Lung (tissue), 17 donors: ENCODE measurements at places on chromosomes 7 and 10.
A peak's percentile ranks its signal among the peaks of the same experiment; 100 is the strongest.

GRCh38 chr10:35126062-35126529 is 550 bp upstream of the CREM start:
- no peaks in the 10 kb centered on the region for H3K4me1 ChIP-seq
- peak overlapping the region; percentile 7 for H3K4me3 ChIP-seq
- no peak for DNase-seq
- peak overlapping the region; percentile 73 for H3K27ac ChIP-seq

DNA sequence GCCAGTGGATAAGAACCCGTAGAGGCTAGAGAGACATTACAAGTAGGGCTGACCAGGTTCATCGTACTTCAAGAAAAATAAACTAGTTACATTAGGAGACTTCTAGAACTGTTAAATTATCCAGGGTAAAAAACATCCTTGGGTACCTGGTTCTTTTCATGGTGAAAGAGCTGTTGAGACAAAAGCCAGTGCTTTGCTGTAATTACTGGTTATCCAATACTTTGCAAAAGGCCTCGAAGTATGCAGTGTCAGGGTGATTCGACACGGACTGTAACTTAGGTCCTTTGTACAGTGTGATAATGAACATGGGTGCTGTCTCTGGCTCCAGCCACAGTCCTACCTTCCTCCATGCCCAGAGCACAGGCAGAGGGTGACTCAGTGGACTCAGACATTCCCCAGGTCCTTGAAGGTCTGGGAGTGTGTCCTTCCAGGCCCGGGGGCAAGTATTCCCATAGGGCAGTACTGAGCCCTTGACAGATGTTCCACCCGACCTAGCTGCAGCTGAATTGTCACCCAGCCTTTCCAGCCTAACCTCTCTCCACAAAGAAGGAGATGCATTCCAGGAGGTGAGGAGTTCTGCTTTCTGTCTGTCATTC is 123.6 kb upstream of the TMEM72 start:
- H3K4me1 ChIP-seq: no peaks in the 10 kb centered on the region
- H3K27ac ChIP-seq: no peak overlapping the region
- H3K36me3 ChIP-seq: no peaks in the 10 kb centered on the region
- H3K27me3 ChIP-seq: no peaks in the 10 kb centered on the region
- H3K4me3 ChIP-seq: no peak overlapping the region

DNA sequence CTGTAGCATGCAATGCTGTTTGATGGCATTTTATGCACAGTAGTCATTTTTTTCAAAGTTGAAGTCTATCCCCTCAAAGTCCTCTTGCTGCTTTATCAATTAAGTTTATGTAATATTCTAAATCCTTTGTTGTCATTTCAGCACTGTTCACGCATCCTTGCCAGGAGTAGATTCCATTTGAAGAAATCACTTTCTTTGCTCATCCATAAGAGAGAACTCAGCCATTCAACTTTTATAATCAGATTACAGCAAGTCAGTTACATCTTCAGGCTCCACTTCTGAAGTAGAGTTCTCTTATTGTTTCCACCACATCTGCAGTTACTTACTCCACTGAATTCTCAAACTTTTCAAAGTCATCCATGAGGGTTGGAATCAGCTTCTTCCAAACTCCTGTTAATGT is 32.3 kb downstream of the SDHAF3 start:
- no peaks in the 10 kb centered on the region for H3K4me1 ChIP-seq
- no peak overlapping the region for H3K27ac ChIP-seq
- no peak for DNase-seq
- H3K4me3 ChIP-seq: no peak overlapping the region

DNA sequence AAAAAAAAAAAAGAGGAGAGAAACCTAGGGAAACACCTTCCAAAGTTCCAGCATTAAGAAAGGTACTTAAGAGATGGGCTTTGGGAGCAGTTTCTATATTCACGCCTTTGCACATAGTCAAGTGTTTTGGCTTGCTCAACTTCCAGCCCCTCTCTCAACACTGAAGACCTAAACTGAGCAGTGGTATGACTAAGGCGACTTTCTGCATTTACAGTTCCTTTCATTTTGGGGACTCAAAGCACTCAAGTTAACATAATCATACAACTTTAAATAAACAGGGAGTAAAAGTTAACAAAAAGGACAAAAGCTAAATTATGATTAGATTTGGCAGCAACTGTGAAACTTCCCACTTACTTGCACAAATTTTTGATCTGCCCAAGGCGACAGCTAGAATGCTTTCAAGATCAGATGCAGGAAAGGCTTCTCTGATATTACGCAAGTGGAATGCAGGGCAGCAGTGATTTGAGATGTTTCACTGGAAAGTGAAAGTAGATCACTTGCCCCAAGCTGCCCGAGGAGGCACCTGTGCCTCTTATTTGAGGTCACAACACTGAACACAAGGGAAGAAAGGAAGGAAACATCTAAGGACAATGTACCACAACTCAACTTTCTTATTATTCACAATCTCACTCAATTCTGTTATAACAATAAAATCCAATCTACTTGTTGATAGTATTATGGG is 199.5 kb downstream of the SKAP2 start:
- no peaks in the 10 kb centered on the region for H3K27me3 ChIP-seq
- H3K36me3 ChIP-seq: no peaks in the 10 kb centered on the region
- H3K4me3 ChIP-seq: no peak overlapping the region
- no peaks in the 10 kb centered on the region for H3K4me1 ChIP-seq

GRCh38 chr10:69051710-69052487 is 36.0 kb upstream of the SRGN start:
- H3K4me3 ChIP-seq: no peak overlapping the region
- DNase-seq: no peak
- H3K27me3 ChIP-seq: no peaks in the 10 kb centered on the region
- no peaks in the 10 kb centered on the region for H3K36me3 ChIP-seq
- H3K27ac ChIP-seq: peak overlapping the region; percentile 44

GRCh38 chr7:80542398-80542797 is 30.5 kb upstream of the GNAT3 start:
- no peak overlapping the region for H3K4me3 ChIP-seq
- DNase-seq: peak; percentile 28
- no peaks in the 10 kb centered on the region for H3K4me1 ChIP-seq
- no peaks in the 10 kb centered on the region for H3K36me3 ChIP-seq

- no peaks in the 10 kb centered on the region for H3K27me3 ChIP-seq
- H3K4me3 ChIP-seq: no peak overlapping the region
- no peak overlapping the region for H3K27ac ChIP-seq
- H3K4me1 ChIP-seq: no peaks in the 10 kb centered on the region
These were observed 699.4 kb upstream of the FZD8 start for GRCh38 chr10:36341471-36341870.

GRCh38 chr7:94307399-94308048 is 87.2 kb upstream of the COL1A2 start:
- H3K27ac ChIP-seq: no peak overlapping the region
- H3K4me3 ChIP-seq: no peak overlapping the region
- DNase-seq: no peak
- no peaks in the 10 kb centered on the region for H3K27me3 ChIP-seq

GRCh38 chr7:137994216-137994615 is 7.7 kb downstream of the CREB3L2 start:
- no peaks in the 10 kb centered on the region for H3K36me3 ChIP-seq
- DNase-seq: no peak
- peak overlapping the region; percentile 2 for H3K27ac ChIP-seq
- H3K4me1 ChIP-seq: peaks cover 45% of the 10 kb centered on the region
- no peaks in the 10 kb centered on the region for H3K27me3 ChIP-seq
- no peak overlapping the region for H3K4me3 ChIP-seq

DNA sequence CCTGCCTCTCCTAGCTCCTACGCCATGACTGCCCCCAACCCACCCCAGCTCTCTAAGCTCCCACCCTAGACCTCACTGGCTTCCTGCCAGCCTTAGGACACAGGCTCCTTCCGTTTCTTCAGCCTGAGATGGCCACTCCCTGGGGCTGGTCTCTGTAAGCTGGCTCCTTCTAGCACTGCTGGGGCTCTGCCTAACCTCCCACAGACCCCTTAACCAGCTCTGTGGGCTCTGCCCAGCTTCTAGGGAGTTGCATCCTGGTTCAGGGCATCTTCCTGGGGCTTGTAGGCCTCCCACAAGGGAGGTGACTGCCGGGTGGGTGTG is 478.6 kb upstream of the KLF6 start:
- no peaks in the 10 kb centered on the region for H3K4me1 ChIP-seq
- DNase-seq: peak; percentile 54
- H3K36me3 ChIP-seq: no peaks in the 10 kb centered on the region

GRCh38 chr10:22625516-22626290 is 88.7 kb downstream of the PIP4K2A start:
- no peaks in the 10 kb centered on the region for H3K36me3 ChIP-seq
- H3K27ac ChIP-seq: no peak overlapping the region
- peaks cover 41% of the 10 kb centered on the region for H3K4me1 ChIP-seq

DNA sequence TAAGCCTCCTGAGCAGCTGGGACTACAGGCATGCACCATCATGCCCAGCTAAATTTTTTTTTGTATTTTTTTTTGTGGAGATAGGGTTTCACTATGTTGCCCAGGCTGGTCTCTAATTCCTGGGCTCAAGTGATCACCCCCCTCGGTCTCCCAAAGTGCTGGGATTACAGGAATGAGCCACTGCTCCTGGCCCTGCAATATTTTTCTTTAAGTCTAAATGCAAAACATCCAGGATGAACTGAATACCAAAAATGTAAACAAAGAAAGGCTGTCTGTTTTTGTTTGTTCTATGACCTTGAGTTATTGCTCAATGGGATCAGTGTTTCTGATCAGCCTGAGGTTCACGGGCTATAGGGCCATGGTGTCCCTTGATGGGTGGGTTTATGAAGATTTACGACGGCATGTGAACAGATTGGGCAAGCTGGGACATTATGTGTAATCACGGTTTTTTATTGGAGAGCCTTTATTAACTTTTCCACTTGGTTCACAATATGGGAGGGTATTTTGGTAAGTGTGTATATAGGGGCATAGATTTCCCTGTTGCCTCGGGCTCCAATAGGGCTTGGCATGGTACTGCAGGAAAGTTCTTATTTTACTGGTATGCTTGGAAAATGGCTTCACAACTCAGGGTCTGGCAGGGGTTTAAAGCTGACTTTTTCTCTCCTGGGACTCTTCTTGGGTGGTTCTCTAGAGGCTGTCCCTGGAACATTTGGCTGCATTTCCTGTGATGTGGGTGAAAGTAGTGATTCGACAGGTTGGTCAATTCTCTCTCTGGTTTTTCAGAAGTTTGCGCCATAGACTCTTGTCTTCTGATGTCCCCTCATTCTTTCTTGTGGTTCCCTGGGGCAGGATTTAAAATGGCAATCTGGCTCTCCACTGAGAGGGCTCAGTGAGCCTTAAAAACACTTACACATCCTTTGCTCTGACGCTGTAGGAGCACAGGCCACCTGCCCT is 41.6 kb downstream of the MRPS33 start:
- H3K4me3 ChIP-seq: no peak overlapping the region
- H3K27ac ChIP-seq: no peak overlapping the region
- DNase-seq: no peak
- H3K36me3 ChIP-seq: no peaks in the 10 kb centered on the region
- H3K4me1 ChIP-seq: no peaks in the 10 kb centered on the region

- no peak overlapping the region for H3K4me3 ChIP-seq
- H3K27me3 ChIP-seq: no peaks in the 10 kb centered on the region
- H3K4me1 ChIP-seq: no peaks in the 10 kb centered on the region
- no peaks in the 10 kb centered on the region for H3K36me3 ChIP-seq
These were observed 680.5 kb downstream of the PARD3 start for GRCh38 chr10:34134602-34135001.

- no peaks in the 10 kb centered on the region for H3K4me1 ChIP-seq
- no peak for DNase-seq
- no peaks in the 10 kb centered on the region for H3K36me3 ChIP-seq
- H3K4me3 ChIP-seq: no peak overlapping the region
- H3K27ac ChIP-seq: no peak overlapping the region
These were observed 160.0 kb downstream of the HDAC9 start for GRCh38 chr7:18655506-18655905.

- no peaks in the 10 kb centered on the region for H3K4me1 ChIP-seq
- H3K4me3 ChIP-seq: no peak overlapping the region
- H3K27me3 ChIP-seq: no peaks in the 10 kb centered on the region
- no peak for DNase-seq
- no peak overlapping the region for H3K27ac ChIP-seq
- peaks cover 12% of the 10 kb centered on the region for H3K36me3 ChIP-seq
These were observed 44.6 kb upstream of the RSBN1L start for GRCh38 chr7:77651575-77652162.

DNA sequence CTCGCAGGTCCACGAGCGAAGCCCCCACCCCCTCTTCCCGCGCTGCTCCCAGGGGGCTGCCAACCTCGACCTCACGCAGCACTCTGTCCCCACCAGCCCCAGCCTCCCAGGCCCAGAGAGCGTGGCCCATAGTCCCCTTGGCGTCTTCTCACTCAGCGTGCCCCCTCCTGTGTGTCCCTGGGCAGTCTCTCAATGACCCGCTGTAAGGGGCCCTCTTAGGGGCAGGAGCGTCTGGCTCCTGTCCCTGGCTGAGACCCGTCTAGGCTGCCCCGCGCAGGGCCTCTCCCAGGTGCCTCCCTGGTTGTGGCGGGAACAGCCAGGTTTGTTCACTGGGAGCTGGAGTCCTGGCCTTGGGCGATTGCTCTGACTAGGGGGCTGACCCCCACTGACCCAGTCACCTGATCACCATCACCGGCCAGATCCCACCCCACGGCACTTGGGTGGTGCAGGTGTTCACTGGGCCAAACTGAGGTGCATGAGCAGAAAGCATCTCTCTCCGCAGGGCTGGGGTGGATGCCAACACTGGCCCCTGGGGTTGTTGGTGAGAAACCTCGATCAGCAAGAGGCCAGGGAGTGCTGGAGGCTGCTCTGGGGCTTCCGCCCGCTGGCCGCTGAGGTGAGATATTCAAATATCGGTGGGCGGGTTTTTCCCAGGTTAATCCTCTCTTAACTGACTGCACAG is 12.6 kb upstream of the WDFY4 start:
- H3K36me3 ChIP-seq: no peaks in the 10 kb centered on the region
- no peak for DNase-seq
- H3K27ac ChIP-seq: no peak overlapping the region
- no peaks in the 10 kb centered on the region for H3K27me3 ChIP-seq

DNA sequence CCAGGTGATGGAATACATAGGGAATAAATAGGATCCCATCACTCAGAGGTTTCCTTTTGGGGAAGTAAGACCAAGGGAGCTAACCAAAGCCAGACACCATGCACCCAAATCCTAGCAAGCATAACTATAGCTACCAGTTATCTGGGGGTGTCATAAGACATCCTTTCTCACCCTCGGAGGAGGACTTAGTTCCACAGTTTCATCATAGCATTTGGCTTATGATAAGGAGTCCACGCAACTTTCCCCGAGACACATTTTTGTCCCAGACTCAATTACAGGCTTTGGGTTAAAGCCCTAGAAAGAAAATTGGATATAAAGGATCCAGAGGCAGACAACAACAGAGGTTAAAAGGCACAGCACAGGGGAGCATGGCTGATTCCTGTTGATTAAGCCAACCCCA is 442.9 kb downstream of the HTR7 start:
- H3K4me3 ChIP-seq: no peak overlapping the region
- H3K4me1 ChIP-seq: no peaks in the 10 kb centered on the region
- no peaks in the 10 kb centered on the region for H3K27me3 ChIP-seq

DNA sequence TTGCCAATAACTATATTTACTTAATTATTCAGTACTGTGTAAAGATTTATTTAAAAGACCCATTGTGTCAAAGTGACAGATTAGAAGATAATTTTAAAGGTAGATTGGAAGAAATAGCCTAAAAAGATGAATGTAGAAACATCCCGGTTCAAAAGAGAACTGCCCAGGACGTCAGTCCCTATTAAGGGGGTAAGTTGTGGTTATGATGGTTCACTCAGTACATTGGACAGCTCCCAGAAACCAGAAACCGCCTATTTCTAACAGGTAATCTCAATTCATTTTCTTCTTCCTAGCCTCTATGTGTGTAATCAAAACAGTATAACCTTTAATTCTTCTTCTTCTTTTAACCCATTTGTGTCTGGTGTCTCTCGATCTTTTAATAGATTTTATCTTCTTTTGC is 1.5 kb upstream of the FERD3L start:
- H3K4me1 ChIP-seq: peaks cover 7% of the 10 kb centered on the region
- DNase-seq: peak; percentile 16
- peaks cover 63% of the 10 kb centered on the region for H3K27me3 ChIP-seq
- no peaks in the 10 kb centered on the region for H3K36me3 ChIP-seq
- H3K27ac ChIP-seq: no peak overlapping the region
- no peak overlapping the region for H3K4me3 ChIP-seq
